Pons (tissue), 1 donor: ENCODE measurements at places on chromosomes 5 and 9.

- DNase-seq: peak; percentile 39
Measured at GRCh38 chr9:133731876-133732638, 6.1 kb downstream of the SARDH start.

- no peak for DNase-seq
Measured at GRCh38 chr9:85726737-85727136, 15.0 kb downstream of the AGTPBP1 start.

GRCh38 chr9:112853882-112854585 lies 36.6 kb downstream of the SLC46A2 start:
- no peak for DNase-seq

- DNase-seq: peak; percentile 83
Measured at GRCh38 chr9:105932276-105932675, 237.9 kb downstream of the TMEM38B start.

GRCh38 chr9:136399176-136400037 lies 563 bp downstream of the SNAPC4 start:
- DNase-seq: no peak

- no peak for DNase-seq
Measured at GRCh38 chr5:87300744-87301143, 33.1 kb downstream of the RASA1 start.

- peak; percentile 54 for DNase-seq
Measured at GRCh38 chr5:96259151-96259772, 173.8 kb downstream of the PCSK1 start.

DNA sequence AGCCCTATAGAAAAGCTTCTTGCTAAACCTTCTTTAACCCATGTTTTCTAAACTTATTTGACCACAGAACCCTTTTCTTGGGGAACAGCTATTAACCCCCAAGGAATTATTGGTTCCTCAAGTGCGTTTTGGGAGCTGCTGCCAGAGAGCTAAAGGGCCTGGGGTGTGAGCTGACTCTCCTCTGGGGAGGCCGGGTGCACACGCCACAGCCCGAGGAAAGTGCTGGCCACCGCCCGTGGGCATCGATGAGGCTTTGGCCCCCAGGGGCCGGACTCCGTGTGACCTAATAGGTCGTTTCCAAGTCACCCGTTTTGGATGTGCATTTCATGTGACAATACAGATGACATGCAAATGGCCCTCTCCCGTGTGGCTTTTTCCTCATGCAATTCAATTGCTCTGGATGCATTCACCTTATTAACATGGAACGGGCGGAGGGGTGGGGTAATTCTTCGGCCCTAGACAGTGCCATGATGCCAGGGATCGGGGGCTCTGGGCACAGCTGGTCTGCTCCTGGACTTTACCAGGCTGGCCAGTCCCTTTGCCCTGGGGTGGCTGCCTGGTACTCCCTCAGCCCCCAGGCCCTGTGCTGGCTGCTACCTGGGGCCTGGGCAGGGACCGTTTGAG lies 19.5 kb downstream of the PLPP7 start:
- no peak for DNase-seq

- no peak for DNase-seq
Measured at GRCh38 chr9:111743275-111743674, 51.5 kb downstream of the SHOC1 start.

DNA sequence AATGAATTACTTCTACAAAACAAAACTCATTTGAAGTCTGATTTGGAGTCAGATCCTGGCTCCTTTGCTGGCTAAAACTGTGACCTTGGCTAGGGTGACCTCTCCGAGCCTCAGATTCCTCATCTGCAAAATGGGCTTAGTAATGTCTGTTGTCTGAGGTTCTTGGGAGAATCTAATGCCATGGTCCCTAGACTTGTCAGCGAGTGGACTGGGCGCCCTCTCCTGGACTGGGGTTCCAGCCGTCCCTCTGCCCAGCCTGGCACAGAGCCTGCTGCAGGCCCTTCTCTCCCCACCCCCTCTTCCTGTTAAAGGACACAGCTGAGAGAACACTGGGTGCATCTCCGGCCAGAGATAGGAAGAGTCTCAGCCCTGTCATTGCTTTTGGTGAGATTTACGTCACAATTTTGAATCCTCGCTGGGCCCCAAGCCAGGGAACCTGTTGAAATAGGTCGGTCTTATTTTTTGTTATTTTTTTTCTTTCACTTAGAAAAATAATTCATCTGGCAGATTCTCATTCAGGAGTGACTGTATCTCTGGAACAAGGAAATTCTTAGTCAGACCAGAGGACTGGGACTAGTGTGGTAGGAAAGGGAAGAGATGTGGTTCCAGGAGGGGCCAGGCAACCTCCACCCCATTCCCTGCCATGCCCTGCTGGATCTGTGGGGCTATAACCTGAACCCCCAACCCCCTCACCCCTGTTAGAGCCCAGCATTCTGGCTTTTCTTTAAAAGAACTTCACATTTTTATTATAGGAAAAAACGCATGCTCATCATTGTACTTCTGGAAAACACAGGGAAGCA lies 48.2 kb upstream of the RPL26L1 start:
- no peak for DNase-seq

- no peak for DNase-seq
Measured at GRCh38 chr5:172632346-172633092, 8.5 kb upstream of the NEURL1B start.

GRCh38 chr5:135645336-135646180 lies 66.8 kb upstream of the CXCL14 start:
- DNase-seq: no peak

DNA sequence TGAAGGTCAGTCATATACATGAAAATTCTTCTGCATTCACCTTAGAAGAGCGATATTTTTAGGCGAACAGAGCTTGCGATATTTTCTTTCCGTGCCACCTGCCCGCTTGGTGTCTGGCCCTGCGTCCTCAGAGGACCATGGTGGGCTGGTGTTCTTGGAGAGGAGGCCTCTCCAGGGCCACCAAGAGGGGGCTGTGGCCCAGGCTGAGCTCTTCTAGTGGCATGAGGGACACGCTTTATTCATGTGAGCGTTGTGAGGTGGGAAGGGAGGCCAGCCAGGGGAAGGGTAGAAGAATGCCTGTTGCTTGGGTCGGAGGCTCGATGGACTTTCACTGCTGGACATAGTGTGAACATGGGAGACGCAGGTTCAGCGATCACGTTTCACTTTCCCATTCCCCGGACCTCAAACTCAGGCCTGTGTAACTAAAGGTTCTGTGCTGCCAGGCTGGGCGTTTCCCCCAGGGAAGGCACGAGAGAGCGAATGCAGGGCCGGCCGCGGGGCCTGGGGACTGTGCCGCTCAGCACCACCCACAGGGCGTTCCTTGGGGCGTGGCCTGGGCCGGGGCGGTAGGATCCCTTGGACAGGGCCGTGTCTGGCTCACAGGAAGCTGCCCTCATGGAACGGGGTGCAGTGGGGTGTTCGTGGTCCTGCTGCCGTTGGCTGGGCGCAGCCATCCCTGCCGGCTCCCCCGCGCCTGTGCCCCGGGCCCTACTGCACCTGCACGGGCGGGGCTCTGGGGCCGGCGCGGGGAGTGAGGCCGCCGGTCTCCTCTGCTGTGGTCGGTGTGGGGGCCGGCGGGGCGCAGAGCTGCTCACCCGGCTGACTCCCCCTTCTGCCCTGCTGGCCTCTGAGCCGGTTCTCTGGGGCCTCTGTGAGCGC lies 40.7 kb upstream of the CLPTM1L start:
- DNase-seq: peak; percentile 69

DNA sequence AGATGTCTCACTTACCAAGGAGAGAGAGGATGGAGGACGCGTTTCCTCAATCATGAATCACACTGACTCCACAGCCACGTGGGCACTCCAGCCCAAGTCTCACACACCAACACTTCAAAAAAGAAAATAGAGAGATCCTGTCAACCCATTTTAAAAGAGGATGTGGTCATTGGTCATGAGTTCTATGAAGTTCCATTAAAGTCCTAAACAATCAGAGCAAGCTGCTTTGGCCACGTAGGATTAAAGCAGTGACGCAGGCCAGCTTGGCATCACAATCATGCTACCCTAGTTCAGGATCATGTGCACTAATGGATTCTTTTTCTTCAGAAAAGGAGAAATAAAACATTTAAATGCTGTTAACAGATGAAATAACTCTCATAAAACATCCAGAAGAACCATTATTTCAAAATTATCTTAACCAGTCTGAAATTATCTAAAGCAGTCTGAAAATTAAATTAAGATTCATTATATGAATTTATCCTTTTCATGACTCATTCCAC lies 108.1 kb downstream of the SEMA5A start:
- peak; percentile 73 for DNase-seq

GRCh38 chr5:167050568-167051401 lies 1240.7 kb upstream of the WWC1 start:
- DNase-seq: no peak
